ENCODE measurements at places on chromosomes 5 and 9.

DNA sequence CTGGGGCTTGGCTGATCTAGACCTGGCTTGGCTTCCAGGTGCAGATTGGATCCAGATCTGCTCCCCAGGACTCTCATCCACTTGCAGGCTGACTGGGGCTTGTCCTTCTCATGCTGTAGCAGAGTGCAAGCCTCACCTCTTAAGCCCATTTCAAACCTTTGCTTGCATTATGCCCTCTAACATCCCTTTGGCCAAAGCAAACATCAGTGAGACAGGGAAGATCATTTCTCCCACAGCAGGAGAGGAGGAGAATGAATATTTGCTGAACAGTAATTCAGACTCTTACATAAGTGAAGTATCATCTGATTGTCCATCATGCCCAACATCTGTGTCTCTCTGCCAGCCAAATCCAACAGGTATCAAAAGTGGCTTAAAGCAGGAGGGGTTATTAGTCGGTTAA is 194.9 kb downstream of the C9orf152 start:
- no peak for DNase-seq

GRCh38 chr5:109942646-109943045 is 252.9 kb downstream of the MAN2A1 start:
- no peak for DNase-seq

- no peak for DNase-seq
Observed at GRCh38 chr5:65828022-65828896, 98.1 kb upstream of the ERBIN start.

DNA sequence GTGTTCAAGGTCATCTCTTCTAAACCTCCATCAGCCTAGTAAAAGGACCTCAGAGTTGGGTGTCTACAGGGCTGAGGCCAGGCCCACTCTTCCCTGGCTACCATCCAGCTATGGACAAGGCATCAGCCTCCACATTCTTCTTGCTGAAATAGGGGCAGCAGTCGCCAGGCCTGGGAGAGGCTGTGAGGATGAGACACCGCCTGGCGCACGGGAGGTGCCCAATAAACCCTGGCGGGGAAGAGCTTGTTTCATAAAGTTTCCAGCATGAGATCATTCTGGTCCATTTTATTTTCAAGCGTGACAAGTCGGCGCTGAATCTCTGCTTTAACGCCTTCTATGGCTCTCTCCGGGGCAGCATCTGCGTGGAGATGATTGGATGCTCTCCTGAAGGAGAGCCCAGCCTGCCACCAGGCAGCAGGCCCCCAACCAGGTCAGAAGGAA is 153.4 kb downstream of the OLFM1 start:
- no peak for DNase-seq

DNA sequence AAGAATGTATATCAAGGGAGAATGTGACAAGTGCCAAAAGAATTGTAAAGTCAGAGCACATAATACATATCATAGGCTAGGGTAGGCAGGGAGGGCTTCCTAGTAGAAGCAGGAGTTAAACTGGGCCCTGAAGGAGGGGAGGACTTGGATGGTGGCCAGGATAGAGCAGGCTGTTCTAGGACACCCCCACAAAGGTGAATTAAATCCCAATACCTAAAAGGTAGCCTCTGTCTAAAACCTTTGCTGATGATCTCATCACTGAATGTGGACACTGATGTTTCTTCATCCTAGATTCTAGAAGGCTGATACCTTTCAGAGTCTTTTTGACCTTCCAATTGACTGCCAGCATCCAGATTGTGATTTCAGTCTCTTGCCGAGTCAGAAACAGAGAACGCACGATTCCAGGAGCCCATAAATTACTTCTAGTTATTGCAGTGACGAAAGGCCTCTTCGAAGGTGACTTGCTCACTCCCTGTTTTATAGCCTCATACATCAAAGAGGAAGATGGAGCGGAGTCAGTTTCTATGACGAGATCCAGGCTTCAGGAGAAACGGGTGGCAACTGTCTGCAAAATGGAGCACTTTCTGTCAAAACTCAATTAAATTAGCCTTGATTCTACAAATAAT is 43.2 kb downstream of the KIF4B start:
- no peak for DNase-seq

DNA sequence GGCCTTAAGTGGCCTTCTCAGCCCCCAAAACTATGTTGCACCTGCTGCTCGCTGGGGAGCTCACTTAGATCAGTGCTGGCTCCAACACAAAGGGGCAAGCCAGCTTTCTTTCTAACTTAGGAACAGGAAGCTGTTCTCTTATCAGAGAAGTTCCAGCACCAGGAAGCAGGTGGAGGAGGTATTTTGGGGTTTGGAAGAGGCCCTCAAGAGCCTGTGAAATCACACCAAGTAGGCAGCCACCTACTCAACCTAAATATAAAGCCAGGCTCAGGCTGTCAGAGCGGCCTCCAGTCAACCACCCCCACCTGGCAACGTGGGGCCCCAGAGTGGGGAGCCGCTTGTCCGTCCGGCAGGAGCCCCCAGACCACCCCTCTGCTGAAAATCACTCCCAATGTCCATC is 152.8 kb downstream of the OLFM1 start:
- no peak for DNase-seq

DNA sequence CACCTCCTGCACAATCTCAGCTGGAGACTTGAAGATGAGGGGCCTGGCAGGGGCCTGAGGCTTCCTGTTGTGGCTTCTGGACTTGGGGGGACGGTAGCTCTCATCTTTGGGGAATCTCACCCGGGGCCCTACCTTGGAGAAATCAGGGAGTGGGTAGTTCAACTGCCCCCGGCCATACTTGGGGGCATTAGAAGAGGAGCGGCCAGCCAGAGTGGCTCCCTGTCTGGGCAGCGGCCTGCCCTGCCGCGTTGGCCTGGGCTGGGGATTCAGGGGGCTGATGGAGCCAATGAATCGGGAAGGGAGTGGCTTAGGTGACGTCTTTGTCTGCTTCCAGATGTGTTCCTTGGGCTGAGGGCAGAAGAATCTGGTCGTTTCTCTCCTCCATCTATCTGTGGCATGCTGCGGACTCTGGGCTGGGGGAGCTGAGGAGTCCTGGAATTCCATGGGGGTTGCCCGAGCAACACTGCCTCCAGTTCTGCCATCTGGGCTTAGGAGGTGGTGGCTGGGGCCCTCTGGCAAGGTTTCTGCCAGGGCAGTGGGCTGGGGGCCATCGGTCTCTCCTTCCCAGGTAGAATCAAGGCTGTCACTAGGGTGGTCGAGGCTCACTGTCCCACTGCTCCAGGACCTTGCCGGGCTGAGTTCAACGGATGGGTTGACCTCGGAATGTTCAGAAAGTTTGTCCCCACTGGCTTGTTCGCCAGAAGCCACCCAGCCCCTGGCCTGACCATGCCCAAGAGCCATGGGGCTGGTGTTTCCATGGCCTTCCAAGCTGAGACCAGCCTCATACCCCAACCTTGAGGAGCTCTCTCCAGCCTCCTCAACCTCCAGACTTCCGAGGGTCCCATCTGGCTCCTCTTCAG is 11.0 kb downstream of the AKNA start:
- DNase-seq: no peak

DNA sequence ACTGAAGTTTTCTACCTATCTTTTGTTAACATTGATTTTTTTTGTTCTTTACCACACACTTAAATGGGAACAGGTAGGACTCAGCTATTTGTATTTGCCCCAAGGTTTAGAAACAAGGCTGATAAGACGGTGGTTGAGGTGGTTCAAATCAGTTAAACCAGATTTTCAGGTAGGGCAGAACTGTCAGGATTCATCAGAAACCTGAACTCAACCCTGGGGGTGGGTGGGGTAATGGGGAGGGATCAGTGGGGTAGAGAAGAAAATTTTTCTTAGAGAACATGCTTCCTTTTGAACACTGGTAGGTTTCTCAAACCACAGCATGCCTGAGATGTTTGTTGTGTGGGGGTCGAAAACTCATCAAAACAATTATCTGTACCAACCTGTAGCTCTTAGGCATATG is 113.0 kb downstream of the BASP1 start:
- no peak for DNase-seq

- DNase-seq: no peak
Observed at GRCh38 chr5:165349735-165350134, 1844.3 kb downstream of the MAT2B start.

DNA sequence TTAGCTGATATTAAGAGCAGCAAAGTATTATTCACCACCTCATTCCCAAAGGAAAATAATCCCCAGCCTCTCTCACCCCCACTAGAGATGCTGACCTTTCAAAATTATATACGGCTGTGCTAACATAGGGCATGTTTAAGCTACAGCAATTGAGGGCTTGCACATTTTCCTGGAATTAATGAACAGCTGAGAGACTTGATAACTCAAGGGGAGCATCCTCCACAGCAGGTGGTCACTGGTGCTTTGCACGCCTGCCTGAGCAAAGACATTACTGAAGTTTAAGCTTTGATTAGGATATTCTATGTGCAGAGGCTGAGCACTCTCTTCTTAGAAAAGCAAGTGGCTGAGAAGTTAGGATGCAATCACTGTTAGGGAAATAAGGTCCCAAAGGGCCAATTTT is 230.9 kb downstream of the FAM114A2 start:
- peak; percentile 5 for DNase-seq

GRCh38 chr5:22751536-22751935 is 101.6 kb downstream of the CDH12 start:
- no peak for DNase-seq

GRCh38 chr9:70498866-70499265 is 84.4 kb upstream of the KLF9 start:
- no peak for DNase-seq

GRCh38 chr9:78592811-78593210 is 295.9 kb downstream of the PSAT1 start:
- no peak for DNase-seq
